Peyer's patch (tissue), 4 donors: ENCODE measurements at places on chromosomes 12 and 14. TPM values are rescaled to one million over a fixed set of nuclear protein-coding genes. Genes with fewer than 3 reads are reported as not detected.
A peak's percentile ranks its signal among the peaks of the same experiment; 100 is the strongest.

DNA sequence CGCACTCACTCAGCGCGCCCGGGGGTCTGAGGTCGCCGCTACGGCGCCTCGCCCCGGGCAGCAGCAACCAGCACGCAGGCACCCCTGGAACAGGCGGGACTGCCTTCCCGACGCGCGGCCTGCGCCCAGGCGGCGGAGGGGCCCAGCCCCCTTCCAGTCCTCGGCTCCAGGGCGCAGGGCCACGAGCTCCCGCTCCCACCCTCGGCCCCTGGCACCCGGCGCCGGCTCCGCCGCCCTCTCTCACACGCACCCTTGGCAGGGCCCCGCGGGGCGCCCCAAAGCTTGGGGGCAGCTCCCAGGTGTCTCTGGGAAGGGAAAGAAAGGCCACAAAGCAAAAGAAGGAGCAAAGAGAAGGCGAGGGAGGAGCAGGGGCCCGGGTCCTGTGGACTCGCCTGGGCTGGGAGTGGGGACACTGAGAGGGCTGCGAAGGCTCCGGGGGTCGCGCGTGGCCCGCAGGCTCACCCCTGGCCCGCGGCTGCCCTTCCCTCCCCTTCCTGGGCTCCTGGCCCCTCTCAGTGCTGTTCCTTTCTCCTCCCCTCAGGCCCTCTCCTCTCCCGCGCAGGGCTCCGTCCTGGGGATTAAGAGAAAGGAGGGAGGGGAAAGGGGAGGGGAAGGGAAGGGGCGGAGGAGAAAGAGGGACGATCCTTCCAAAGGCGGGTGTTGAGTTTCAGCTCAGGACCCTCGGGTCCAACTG is 907 bp upstream of the EFS start:
- H3K27ac ChIP-seq, result peak overlapping the region; percentile 86
- no peak for DNase-seq
- H3K36me3 ChIP-seq, result no peaks in the 10 kb centered on the region

- no peaks in the 10 kb centered on the region for H3K36me3 ChIP-seq
- no peak overlapping the region for H3K4me3 ChIP-seq
- no peaks in the 10 kb centered on the region for H3K4me1 ChIP-seq
- no peaks in the 10 kb centered on the region for H3K27me3 ChIP-seq
These were observed 6.5 kb upstream of the TMBIM4 start for GRCh38 chr12:66176105-66176900.

DNA sequence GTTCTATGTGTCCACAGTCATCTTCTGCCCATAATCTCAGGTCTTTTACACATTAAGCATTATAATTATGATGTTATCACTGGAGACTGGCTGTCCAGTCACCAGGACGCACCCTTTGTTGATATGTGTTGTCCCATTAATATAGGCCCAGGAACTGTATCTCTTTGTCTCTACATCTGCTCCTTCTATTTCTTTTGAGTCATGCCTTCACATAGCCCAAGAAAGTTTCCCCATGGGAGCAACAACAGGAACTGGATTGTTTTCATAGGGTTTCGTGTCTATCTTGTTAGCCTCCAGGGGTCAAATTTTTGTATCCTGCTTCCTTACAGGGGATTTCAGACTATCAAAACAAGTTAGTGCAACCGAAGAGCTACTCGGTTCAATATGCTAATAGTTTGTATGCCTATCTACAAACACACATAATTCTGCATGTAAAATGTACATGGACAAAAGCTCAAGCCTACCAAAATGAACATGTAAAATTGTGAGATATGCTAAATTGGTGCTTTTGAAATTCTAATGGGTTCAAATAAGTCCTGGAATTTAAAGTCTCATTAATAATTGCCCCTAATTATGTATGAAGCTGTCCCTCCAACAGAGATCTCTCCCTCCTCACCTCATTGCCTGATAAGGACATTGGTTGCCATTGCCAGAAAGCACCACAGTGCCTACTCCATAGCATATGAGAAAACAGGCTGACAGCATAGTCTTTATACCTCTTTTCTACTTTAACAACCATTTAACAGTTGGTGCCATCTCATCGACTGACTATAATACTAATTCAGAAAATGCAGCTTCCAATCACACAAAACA is 99.8 kb upstream of the DIO2 start:
- no peaks in the 10 kb centered on the region for H3K4me1 ChIP-seq
- no peaks in the 10 kb centered on the region for H3K27me3 ChIP-seq
- no peaks in the 10 kb centered on the region for H3K36me3 ChIP-seq
- no peak for DNase-seq

DNA sequence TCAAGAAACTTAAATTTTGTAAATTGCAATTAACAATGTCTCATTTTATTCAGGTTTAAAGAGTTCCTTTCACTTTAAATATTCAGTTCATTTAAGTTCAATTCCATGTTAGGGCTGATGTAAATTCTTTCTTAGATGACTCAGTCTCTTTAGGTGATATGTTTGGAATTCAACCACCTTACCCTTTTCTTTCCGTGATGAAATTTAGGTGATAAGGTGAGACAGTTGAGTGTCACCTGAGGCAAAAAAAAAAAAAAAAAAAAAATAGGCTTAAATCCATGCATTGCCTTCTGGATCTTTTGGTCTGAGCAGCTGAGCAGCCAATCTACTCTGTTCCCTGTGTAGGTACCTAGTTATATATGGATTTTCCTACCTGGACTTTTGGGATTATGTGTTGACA is 299.5 kb downstream of the DAD1 start:
- no peak overlapping the region for H3K27ac ChIP-seq
- no peaks in the 10 kb centered on the region for H3K27me3 ChIP-seq

GRCh38 chr12:8554451-8555195 is 13.9 kb upstream of the CLEC4E start:
- no peaks in the 10 kb centered on the region for H3K4me1 ChIP-seq
- H3K27ac ChIP-seq, result no peak overlapping the region
- H3K27me3 ChIP-seq, result no peaks in the 10 kb centered on the region
- no peak overlapping the region for H3K4me3 ChIP-seq
- no peaks in the 10 kb centered on the region for H3K36me3 ChIP-seq
- no peak for DNase-seq

- H3K27ac ChIP-seq, result no peak overlapping the region
- no peaks in the 10 kb centered on the region for H3K4me1 ChIP-seq
- no peaks in the 10 kb centered on the region for H3K27me3 ChIP-seq
- DNase-seq, result no peak
These were observed 13.5 kb downstream of the EXD2 start for GRCh38 chr14:69204753-69205152.

DNA sequence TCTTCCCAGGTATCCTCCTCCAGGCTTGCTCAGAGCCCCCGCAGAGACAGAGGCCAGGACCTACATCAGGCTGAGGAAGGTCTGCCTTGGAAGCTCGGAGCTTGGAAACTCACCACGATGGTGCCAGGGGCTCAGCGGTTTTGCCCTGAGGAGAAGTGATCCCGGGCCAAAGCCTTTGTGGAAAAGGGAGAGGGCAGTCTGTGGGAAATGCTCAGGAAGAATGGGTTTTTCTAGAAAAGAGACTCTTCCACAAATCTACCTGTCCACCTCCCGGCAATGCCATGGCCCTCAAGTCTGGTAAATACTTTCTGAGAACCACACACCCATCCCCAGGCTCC is 8.0 kb downstream of the KRT2 start:
- no peaks in the 10 kb centered on the region for H3K36me3 ChIP-seq
- no peak overlapping the region for H3K27ac ChIP-seq
- H3K27me3 ChIP-seq, result no peaks in the 10 kb centered on the region
- H3K4me1 ChIP-seq, result peaks cover 11% of the 10 kb centered on the region
- H3K4me3 ChIP-seq, result no peak overlapping the region

The TDP1 gene
- total RNA-seq, result 18.0 TPM

The LTBP2 gene
- total RNA-seq, result 20.2 TPM
